ENCODE measurements at places on chromosomes 3 and 15.

DNA sequence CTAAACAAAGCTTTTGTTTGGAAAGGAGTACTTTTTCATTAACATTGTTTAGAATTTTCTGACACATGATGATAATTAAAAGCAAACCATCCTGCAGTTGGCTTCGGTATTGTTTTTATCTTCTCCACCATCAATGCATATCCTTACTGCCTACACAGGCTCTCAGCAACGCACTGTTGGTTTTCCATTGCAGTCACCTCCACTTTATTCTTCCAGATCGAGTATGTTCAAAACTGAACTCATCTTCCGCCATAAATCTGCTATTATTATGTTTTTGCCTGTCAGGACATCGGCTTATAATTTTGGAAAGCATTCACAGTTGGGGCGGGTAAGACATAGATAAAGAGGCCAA is 589 bp upstream of the SENP5 start:
- no peak for DNase-seq

GRCh38 chr3:143207338-143207961 is 87.9 kb downstream of the CHST2 start:
- peak; percentile 44 for DNase-seq

DNA sequence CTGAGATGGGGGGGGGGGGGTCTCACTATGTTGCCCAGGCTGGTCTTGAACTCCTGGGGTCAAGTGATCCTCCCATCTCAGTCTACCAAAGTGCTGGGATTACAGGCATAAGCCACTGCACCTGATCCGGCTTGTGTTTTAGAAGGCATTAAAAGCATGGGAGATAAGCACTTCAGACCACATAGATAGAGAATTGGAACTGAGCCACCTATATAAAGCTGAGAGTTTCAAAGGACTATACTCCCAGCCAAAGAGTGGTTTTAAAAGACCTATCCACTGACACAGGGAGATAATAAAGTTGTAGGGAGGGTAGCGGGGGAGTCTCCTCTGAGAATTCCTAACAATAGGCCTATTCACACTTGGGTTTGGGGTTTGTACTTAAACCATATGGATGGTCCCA is 34.8 kb downstream of the DENND4A start:
- DNase-seq = no peak

GRCh38 chr3:2372306-2372705 is 273.6 kb downstream of the CNTN4 start:
- DNase-seq = no peak

DNA sequence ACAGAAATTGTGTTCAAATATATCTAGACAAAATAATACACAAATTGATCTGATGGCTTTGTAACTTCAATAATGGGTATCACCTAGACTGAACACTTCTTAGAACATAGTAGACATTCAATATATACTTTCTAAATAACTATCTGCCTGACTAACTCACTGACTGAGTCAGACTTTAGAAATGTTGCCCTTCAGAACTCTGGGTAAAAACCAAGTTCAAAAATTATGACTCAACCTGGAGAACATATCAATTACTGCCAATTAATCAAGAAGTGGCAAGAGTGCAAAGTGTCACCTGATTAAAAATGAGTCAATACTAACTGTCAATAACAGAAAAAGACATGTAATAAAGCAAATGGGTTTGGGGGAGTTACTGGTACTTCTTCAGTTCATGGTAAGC is 144.6 kb upstream of the TMCO5A start:
- no peak for DNase-seq

- DNase-seq = no peak
These were observed 145.8 kb downstream of the CBLB start for GRCh38 chr3:105722943-105723556.

- no peak for DNase-seq
These were observed 174.4 kb upstream of the LPP start for GRCh38 chr3:187979564-187979963.

DNA sequence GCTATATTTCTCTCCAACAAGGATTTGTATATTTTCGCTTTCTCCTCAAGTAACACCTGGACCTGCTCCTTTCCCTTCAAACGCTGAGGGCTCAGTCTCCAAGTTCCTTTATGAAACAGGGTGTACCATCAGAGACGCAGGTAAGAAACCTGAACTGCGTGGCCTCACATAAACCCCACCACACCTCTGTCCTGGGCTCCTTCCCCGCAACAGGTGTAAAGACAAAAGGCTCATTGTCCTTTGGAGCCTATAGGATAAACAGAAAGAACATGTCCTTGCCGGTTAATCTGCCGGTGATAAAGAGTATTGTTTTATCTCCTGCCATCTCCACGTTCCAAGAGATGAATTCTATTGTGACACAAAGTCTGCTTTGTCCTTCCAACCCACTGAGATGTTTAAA is 111.8 kb upstream of the ADAMTS9 start:
- no peak for DNase-seq

DNA sequence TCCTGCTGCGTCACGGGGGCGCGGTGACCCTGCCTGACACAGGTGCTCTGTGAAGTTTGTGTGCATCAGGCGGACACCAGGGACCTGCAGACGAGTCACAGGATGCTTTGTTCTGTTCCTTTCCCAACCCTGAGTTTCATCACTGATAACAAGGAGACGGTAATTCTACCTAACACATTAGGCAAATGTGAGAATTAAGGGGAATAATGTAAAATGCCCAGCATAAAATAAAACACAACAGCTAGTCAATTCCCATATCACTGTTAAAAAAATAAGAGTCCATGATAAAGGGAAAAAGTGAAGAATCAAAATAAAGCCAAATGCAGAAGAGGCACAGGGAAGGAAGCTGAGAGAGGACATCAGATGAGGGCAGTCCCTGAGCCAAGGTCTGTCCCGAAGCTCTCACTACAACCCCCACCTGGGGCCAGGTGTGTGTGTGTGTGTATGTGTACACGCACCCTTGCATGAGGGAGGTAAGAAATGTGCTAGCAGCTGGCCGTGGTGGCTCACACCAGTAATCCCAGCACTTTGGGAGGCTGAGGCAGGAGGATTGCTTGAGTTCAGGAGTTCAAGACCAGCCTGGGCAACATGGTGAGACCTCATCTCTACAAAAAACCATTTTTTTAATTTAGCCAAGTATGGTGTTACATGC is 27.5 kb downstream of the PLA2G4D start:
- no peak for DNase-seq

DNA sequence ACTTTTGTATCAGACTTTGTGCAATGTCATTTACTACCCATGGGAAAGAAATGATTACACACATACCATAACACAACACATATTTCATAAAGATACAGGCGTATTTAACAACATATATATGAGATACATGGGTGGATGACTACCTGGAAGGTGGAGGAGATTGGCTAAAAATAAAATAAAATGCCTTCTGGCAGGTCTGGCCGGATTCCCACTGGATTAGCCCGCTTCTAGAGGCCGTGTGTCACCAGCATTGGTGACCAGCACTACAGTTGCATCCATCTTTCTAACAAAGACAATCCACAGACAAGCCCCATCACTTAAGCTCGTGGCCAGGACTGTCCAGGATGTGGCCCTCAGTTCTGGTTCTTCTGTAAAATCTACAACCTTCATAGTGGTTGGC is 21.0 kb upstream of the SEC22A start:
- DNase-seq = no peak

GRCh38 chr3:143600756-143601718 is 247.2 kb downstream of the SLC9A9 start:
- no peak for DNase-seq

- DNase-seq = no peak
These were observed 61.6 kb upstream of the MAP4 start for GRCh38 chr3:48077815-48078214.

DNA sequence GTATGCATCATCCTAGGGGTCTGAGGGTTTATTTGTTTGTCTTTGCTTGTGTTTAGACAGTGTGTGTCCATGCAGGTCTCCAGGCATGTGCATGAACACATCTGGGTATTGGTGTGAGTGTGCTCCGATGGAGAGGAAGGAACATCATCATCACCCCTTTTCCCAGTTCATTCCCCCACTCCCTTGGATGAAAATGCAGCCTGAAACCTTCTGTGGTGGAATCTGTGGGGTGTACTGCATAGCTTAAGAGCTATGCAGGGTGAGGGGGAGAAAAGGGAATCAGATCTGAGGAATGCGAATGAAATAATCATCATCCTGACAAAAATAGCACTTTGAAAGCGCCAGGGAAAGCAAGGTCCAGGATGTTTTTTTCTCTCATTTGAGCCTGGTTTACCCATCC is 520.1 kb downstream of the NTRK3 start:
- DNase-seq = no peak

- no peak for DNase-seq
These were observed 185.2 kb upstream of the CFAP20DC start for GRCh38 chr3:59234884-59235633.

DNA sequence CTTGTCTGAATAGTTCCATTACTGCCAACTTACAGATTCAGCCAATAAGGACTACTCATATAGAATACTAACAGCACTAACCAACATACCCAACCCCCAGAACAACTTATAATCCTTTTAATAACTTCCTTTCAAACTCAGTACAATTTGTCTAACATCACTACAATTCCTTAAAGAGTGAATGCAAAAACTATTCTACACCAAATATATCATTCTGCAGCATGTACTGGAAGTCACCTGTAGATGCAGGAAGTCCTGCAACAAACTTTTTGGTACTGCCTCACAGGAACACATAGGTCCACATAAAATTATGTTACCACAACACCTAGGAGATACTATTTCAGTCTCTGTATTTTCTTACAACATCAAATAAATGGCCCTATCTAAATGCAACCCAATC is 2.1 kb downstream of the CCNL1 start:
- DNase-seq = no peak
